Anterior cingulate cortex (tissue), 58 donors: ENCODE measurements at places on chromosomes 7 and 10.

DNA sequence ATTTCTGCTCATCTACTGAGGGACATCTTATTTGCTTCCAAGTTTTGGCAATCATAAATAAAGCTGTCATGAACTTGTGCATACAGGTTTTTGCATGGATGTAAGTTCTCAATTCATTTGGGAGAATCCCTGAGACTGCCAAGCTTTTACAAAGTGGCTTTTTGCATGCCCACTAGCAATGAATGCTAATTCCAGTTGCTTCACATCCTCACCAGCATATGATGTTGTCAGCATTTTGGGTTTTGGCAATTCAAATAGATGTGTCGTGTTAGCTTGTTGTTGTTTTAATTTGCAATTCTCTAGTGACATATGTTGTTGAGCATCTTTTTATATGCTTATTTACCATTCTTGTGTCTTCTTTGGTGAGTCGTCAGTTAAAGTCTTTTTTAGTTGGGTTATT is 57.2 kb downstream of the RAB18 start:
- DNase-seq, result no peak

DNA sequence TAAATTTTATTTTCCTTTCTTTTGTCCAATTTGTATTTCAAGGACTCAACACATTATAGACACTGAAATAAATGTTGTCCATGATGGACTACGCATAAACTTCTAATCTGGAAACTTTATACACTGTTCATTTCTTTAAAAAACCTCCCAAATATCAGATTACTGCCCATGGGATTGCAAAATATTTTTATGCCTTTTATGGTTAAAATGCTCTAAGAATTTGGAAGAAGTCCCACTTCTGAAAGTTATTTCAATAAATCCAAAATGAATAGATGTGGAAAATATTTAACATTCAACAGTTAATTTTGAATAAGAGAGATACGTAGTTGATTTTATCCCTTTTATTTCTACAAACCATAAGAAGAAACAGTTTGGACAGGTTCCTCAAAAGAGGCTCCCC is 46.1 kb downstream of the CABCOCO1 start:
- DNase-seq, result no peak

- no peak for DNase-seq
These were observed 30.0 kb downstream of the NOD1 start for GRCh38 chr7:30448461-30449189.

GRCh38 chr7:112484671-112485167 is 3.9 kb downstream of the LSMEM1 start:
- DNase-seq, result no peak

DNA sequence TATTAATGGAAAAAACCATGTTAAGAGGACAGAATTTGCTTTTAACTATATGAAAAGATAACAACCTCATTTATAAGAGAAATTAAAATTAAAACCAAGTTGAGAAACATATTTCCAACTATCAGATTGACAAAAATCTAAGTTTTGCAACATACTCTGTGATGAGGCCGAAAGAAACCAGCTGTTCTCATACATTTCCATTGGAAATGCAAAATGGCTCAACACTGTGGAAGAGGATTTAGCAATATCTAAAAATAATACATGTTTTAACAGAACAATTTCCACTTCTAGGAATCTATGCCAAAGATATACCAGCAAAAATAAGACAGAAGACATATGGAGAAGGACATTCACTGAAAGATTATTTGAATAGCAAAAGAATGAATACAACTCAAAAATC is 268.8 kb downstream of the DYNC1I1 start:
- DNase-seq, result no peak
